NCI-H345 (cell line): ENCODE measurements at places on chromosomes 12 and 14.

DNA sequence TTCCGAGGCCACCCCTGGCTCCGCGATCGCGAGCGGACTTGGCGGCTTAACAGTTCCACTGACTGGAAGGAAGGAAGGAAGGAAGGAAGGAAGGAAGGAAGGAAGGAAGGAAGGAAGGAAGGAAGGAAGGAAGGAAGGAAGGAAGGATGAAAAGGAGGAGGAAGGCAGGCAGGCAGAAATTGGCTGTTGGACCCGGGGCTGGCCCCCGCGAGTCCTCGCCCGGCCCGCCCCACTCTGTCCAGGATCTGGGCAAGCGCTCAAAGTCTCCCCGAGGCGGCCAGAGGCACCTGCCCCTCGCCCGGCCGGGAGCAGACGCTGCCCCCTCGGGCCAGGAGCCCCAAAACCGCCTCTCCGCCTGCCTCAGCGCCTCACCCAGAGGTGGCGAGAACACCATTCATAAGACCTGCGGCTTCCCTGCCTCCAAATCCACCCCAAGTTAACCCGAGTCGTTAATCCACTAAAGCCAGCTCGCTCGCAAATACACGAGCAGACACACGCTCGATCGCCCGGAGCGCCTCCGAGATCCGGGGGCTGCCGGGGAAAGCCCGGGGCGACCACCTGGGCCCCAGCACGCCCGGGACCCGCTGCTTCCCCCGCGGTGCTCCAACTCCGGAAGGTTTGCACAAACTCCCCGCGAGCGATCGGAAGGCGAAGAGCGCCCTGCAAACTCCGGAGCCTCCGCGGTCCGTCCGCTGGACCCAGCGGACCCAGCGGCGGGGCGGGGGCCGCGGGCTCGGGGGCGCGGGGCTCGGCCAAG, 844 bp downstream of the DPF3 start:
- DNase-seq: no peak

DNA sequence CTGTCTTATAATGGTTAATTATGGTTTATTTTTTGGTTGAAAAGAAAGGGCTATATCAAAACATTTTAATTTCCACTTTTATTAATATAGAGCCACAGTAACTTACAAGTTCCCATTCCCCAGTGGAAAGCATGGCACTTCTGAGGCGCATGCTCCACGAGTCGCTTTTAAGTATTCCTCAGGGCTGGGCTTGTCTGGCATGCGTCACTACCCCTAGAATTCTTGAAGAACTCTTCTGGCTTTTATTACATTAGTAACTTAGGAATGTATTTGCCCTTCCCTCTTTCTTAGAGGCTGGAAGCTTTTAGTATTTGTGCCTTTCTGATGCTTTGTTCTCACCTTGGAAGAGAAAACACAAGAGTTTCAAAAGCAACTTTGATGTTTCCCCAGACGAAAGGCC, 81.1 kb downstream of the ESR2 start:
- no peak for DNase-seq

GRCh38 chr12:111201036-111201435, 167.9 kb downstream of the PHETA1 start:
- peak; percentile 72 for DNase-seq

DNA sequence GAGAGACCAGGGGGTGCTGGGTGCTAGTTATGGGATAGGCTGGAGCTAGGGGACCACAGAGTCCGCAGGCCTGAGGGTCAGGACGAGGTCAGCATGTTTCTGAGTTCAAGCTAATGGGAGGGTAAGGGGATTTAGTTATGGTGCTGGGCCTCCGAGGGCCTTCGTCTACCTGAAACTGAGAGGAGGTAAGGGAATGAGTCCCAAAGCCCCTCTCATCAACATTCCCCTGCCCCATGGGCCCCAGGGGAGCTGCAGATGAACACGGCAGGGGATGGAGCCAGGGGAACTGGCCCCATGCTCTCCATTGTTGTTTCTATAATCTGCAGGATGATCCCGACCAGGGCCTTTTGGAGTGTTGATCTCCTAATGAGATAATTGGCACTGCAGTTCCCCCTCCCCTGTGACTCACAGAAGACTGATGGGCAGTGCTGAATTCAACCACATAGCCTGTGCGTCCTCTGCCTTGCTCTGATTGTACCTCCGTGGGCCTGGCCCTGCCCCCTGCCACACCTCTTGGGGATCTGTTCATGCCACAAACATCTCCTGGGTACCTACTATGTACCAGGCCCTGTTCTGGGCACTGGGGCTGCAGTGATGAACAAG, 21.4 kb downstream of the FAIM2 start:
- no peak for DNase-seq

- DNase-seq: no peak
These were observed 6.6 kb downstream of the DCAF4 start for GRCh38 chr14:72932893-72933292.

GRCh38 chr12:21704847-21705246, 47.2 kb upstream of the LDHB start:
- DNase-seq: no peak

DNA sequence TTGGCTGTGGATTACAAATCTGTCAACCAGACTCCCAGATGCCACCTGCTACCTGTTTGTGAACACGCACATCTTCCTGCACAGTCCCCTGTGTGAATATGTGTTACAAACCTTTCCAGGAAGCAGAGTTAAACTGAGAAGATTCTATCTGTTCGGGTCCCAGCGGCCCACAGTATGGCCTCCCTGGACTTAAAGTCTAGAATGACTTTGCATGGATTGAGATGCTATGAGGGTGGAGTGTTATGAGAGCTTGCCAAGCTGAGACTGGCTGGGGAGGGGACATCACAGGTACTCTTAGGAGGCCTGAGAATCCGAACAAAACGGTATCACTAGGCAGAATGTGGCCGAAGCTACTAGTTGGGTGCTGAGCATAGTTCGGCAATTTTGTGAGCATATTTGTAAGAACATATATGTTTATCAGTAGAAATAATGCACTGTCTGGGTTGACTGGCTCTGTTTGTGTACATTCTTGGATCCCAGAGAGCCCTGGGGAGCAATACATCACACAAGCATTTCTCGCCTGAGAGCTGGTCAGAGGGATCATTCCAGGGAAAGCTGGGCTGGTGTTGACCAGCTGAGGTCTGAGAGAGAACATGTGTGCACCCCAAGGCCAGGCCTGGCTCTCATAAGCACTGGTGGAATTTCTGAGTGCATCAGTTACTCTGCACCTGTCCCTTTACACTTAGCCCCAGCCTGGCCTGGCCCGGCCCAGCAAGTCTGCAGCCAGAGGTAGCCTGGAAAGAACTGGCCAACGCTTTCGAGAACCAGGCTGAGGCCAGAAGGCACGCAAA, 29.8 kb upstream of the LTBP2 start:
- no peak for DNase-seq
